ENCODE measurements at places on chromosomes 1 and 21.
A peak's percentile ranks its signal among the peaks of the same experiment; 100 is the strongest.

- peak; percentile 88 for DNase-seq
Observed at GRCh38 chr21:35178827-35179226, 129.7 kb upstream of the RUNX1 start.

DNA sequence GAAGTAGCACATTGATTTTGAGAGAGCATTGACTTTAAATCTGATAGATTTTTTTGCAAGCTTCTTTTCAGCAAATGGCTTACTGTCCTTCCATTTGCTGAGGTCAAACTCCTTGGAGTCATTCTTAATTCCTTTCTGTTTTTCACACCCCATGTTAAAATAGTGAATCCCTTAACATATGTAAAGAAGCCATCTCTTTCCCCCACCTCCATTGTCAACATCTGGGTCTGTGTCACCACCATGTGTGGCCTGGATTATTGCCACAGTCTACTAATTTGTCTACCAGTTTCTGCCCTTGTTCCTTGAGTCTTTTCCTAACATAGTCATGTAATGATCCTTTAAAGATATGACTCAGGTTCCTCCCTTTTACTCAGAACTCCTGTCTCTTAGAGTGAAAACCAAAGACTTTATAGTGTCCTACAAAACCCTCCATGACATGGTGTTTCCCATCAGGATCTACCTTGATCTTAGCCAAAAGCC, 104.7 kb downstream of the ST6GALNAC3 start:
- no peak for DNase-seq

GRCh38 chr1:207034998-207035397, 2.4 kb upstream of the C1orf116 start:
- peak; percentile 86 for DNase-seq

- peak; percentile 9 for DNase-seq
Observed at GRCh38 chr1:227378871-227379554, 60.7 kb upstream of the CDC42BPA start.

DNA sequence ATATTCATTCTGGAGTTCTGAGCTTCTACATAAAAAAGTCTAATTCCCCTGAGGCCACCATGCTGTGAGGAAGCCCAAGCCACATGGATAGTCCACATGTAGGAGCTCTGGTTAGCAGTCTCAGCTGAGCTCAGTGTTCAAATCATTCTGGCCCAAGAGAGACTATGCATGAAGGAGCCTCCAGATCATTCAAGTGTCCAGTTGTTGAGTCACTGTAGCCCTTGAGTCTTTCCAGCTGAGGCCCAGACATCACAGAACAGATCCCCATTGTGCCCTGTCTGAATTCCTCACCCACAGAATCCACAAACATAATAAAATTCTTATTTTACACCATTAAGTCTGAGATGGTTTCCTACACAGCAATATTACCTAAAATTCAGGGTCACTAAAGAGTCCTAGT, 107.0 kb upstream of the NGF start:
- DNase-seq, result no peak

- no peak for DNase-seq
Observed at GRCh38 chr1:193566735-193567134, 380.3 kb upstream of the B3GALT2 start.

DNA sequence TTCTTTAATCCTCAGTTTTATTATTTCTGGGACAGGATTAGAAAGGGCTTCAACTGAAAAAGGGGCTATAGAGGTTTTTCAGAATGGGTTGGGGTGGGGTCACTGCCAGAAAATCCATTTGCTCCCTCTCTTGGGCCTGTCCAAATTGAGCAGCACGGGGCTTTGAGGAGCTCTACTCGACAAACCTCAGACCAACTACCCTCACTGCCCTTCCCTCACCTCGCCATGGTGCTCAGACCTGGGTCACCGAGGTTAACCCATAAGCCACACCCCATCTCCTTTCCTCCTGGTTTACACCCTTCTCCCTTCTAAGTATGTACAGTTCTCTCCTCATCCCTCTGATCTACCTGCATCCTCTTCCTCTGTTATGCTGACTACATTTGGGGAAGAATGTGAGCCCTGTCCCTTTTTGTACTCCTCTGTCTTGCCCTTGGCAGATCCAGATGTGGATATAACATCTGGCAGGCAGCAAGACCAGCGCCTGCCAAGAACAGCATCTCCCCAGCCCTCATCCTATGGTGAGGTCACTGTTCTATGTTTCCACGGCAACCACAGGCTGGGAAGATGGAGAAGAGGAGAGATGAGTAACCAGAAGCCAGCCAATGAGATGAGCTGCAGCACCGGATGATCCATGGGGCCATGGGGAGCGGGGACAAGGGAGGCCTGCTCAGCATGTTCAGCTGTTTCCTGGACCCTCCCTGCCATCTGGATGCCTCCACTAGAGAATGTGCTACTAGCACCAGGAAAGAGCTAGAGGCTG, 3.7 kb upstream of the FABP3 start:
- peak; percentile 78 for DNase-seq

- no peak for DNase-seq
Observed at GRCh38 chr1:61892977-61893376, 150.7 kb downstream of the PATJ start.

DNA sequence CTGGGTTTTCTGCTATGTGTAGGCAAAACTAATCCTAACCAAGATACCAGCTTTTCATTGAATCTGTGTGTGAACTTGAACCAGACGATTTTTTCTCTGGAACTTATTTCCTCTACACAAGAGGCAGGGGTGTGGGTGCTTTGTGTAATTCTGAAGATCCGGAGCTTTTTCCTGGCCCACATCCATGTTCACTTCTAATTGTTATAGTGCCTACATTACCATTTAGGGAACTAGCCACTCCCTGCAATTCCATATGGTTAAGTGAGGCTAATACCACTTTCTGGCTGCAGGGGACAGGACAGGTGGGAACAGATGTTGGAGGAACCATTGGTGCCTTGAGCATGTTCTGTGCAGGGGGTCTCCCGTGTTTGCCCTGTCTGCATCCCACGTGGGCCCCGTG, 83.4 kb upstream of the FMN2 start:
- no peak for DNase-seq

GRCh38 chr1:20325844-20326420, 35.3 kb downstream of the VWA5B1 start:
- DNase-seq, result no peak

- no peak for DNase-seq
Observed at GRCh38 chr1:21645550-21645949, 23.6 kb downstream of the RAP1GAP start.

DNA sequence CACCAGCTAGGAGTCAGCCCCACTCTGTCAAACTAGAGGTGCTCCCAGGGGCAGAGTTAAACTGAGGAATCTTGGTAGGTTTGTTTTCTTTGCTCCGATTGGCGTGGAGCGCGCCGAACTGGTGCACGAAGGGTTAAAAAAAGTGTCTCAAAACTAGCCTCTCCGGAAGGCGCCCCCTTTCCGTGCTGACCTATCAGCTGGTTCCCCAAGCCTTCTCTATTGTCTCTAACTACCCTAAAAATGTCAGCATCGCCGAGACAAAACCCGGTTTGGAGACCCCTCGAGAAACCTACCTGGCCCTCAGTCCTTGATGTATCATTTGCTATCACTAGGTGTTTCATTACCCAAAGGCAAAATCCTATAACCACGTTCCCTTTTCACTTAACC, 2.2 kb downstream of the TGFB2 start:
- DNase-seq, result no peak

- no peak for DNase-seq
Observed at GRCh38 chr1:182430263-182431068, 19.5 kb upstream of the RGSL1 start.

DNA sequence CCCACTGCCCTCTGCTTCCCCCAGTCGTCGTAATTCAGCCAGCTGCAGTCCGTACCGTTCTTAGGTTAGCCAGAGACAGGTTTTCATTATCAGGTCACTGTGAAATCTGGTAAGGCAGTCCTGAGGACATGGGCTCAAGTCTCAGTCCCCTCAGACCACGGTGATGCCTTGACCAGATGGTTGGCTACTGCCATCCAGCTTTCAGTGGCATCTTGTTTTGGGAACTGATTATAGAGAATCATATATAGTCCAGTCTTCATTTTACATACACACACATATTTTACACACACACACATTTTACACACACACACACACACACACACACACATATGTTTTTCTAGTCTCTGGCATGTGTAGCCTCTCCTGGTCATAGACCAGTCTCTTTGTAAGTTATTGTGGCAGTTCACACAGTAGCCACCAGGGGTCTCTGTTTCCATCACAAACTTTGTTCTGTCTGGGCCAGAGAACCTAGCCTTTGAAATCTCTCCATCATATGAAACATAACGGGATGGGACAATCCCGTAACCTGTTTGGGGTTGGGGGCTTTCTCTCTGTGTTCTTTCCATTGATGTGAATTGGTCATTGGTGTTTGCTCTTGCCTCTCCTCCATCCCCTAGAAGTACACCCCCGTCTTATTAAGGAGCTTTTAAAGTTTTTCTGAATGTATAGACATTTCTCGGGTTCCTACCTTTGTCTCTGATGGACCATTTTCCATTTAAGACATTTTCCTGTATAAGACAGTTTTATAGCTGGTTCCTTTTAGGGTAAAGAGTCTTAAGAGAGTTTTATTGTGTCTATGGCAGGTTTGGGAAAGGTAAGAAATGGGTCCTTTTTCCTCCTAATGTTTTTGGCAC, 8.4 kb upstream of the IKBKE start:
- no peak for DNase-seq

DNA sequence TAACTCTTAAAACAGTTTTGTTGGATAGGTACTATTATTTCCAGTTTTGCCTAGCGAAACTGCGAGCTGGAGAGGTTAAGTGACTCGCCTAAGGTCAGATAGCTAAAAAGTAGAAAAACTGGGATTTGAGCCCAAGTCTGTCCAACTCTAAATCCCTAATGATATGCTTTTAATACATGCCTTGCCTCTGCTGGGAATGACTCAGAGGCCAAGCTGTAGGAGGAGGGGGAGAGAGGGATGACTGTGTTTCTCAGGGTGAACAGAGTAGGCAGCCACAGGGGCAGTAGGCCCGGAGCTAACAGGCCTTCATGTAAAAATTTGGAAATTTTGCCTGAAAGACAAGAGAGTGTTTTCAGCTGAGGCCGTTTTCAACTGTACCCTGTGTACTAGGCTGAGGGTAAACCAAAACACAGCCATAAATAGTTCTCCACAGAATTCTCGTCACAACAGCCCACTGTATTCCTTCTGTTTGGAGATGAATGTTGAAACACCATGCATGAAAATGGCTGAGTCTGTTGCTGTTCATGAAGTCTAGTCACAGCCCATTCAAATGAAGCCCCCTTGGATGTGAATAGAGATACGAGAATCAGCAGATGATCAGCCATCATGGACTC, 107.5 kb upstream of the HOOK1 start:
- no peak for DNase-seq

GRCh38 chr1:230352537-230352936, 73.6 kb downstream of the PGBD5 start:
- DNase-seq, result no peak

GRCh38 chr21:35358008-35358407, 308.9 kb upstream of the RUNX1 start:
- DNase-seq, result no peak

DNA sequence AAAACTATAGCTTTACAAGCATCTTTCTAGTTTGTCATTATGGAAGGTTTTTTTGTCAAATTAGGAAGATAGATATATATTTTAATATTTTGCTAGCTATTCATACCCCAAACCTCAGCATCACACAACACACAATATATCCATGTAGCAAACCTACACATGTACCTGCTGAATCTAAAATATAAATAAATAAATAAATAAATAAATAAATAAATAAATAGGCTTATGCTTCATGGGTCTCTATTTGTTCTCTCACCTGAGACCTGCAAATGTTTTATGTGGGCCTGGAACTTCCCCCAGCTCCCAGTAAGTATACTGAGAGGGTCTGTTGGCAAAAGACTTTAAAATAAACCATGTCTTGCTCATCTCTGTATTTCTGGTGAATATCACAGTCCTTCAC, 147.4 kb upstream of the BEND5 start:
- no peak for DNase-seq

GRCh38 chr1:77065693-77066342, 153.4 kb downstream of the PIGK start:
- no peak for DNase-seq

DNA sequence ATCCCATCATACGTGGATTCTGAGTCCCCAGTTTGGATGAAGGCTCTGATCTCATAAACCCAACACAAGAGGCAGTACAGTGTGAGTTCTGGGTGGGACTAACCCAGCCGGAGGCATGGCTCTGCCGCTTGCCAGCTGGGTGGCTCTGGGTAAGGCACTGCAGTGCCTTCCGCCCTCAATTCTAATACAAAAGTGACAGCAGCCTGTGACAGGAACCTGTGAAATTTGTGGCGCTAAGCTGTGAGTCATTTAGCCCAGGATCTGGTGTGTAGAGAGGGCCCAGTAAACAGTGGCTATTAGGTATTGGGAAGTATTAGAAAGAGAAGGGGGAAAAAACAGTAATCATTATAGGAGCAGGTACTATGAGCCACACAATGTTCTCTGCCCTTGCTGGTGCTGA, 23.3 kb downstream of the HSPG2 start:
- DNase-seq, result no peak

- no peak for DNase-seq
Observed at GRCh38 chr1:205316161-205316566, 5.4 kb downstream of the NUAK2 start.

DNA sequence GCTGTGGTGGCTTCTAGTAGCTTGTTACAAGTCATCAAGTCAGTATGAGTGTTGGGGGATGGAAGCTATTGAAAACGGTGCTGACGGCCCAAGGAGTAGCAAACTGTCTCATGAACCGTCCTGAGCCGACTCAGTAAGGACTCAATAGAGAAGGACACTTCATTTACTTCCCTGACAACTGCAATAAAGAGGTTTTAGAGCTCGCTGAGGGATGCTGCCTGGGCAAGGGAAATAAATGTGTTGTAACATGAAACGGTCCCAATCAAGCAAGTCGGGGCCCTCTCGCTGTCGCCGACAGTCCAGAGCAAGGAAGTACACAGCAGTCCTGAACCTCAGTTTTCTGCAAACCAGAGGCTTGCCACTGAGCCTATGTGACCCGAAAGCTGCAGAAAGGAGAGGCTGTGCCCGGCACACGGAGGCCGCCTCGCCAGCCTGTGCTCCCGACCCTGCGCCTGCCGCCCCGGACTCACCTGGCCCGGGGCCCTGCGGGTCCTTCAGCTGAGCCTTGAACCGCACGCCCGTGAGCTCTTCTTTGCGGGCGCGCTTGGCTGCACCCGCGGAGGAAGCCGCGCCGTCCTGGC, 423 bp downstream of the URB1 start:
- no peak for DNase-seq

- no peak for DNase-seq
Observed at GRCh38 chr1:71641903-71642302, 561.1 kb upstream of the ZRANB2 start.

- DNase-seq, result no peak
Observed at GRCh38 chr1:95041491-95042165, 31.1 kb downstream of the ALG14 start.

Data from keratinocyte (primary cell).